ENCODE measurements at places on chromosomes 2 and 18.
A peak's percentile ranks its signal among the peaks of the same experiment; 100 is the strongest.

DNA sequence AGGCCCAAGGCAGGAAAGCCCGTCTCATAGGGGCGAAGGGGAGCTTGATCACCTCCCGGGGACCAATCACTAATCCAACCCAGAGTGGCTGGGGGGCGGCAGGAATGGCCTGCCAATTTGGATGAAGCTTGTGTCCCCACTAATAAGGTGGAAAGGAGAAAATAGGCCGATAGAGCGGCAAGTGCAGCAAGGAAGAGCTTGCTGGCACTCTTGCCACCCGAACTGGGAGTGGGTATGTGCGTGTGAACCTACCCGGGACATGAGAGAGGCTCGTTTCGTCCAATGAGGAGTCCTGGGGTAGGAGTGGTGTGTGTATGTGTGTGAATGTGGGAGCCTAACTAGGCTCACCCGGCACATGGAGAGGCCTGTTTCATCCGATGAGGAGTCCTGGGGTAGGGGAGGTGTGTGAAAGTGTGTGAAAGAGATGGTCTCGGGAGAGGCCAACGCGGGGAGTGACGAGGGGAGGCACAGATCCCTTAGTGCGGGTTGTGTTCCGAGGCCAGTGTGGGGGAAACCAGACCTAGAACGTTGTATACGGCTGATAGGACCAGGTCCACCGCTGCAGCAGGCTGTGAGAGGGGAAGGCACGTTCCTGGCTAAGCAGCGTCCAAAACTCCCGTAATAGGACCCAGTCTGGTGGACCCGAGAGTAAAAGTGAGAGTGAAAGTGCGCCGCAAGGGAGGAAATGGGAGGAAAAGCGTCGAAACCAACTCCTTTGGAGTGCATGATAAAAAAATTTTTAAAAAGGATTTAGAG, 47.1 kb upstream of the SELENOI start:
- DNase-seq: no peak

GRCh38 chr2:175889701-175890302, 112.3 kb downstream of the LNPK start:
- no peak for DNase-seq

- no peak for DNase-seq
Observed at GRCh38 chr2:55775828-55776227, 82.2 kb upstream of the PNPT1 start.

DNA sequence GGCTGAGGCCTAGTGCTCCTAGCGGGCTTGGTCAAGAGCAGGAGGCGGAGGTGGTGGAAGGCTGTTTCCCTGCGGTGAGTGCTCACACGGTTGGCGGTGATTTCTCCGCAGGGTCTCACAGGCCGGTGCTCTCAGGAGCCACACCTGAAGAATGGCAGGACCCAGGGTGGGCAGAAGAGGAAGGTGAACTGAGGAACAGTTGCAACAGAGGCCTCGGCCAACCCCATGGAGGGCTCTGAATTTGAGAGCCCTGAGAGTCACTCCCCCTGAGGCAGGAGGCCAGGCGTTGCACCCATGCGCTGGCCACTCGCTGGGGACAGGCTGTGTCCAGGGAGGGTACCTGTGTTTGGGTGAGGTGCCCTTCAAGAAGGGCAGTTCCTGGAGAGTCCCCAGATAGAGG, 35.3 kb upstream of the ZNF516 start:
- DNase-seq: no peak

- DNase-seq: no peak
Observed at GRCh38 chr2:65530547-65531320, 98.3 kb upstream of the SPRED2 start.

GRCh38 chr2:169909376-169909775, 82.1 kb downstream of the UBR3 start:
- DNase-seq: no peak

DNA sequence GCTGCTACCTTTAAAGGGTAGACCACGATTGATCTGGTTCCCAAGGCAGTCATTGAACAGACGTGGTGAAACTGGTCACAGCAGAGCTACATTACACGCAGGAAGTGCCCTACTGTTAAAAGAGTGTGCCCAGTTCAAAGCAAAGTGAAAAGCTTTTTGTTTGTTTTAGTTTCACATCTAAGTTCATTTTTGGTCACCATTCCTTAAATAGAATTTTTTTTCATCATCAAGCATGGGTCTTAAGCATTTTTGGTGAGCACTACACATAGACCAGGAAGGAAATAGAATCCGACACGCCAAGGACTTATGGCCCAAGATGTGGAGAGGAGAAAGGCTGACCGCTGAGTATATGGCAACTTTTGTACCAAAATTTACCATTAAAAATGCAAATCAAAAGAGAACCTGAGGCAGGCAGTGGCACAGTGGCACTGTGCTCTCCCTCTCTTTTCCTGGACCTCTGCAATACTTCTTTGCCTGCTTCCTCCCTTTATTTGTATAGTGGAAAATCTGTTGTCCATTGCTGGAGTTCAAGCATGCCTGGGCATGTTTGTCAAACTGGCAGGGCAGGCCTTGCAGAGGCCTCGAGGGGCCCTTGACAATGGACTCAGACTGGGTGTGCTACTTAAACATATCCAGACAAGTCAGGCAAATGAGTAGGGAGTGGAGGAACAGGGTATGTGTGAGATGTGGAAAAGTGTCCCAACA, 42.6 kb upstream of the HNRNPA3 start:
- DNase-seq: no peak

DNA sequence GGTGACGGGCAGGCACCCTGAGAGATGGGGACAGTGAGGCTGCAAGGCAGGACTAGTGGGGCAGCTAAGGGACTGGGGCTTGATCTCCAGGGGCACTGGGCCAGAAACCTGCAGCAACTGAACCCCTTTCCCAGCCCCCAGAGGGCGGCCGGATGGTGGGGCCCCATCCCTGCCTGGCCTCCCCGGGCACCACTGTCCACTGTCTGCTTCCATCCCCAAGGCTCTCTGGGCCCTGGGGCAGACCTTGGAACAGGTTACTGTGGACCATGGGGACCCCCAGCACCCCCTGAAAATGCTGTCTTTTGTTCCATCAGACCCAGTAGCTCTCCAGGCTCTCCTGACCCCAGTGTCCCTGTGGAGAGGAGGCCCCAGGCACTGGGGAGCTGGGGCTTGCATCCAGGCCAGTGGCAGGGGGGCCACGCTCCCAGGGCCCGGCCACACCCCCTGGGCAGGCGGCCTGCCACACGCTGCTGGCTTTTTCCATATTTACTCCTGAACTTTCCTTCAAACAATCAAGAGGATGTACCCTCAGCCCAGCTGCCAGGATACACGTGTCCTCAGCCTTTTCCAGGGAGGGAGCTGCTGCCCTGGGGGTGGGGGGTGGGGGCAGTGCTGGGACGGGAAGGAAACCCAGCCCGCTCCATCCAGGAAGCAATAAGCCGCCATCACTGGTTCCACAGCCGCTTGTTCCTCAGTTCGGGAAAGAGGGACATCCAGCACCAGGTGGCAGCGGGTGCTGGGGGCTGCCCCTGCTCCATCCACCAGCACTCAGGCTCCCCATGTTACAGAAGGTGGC, 102.3 kb upstream of the ODC1 start:
- no peak for DNase-seq

DNA sequence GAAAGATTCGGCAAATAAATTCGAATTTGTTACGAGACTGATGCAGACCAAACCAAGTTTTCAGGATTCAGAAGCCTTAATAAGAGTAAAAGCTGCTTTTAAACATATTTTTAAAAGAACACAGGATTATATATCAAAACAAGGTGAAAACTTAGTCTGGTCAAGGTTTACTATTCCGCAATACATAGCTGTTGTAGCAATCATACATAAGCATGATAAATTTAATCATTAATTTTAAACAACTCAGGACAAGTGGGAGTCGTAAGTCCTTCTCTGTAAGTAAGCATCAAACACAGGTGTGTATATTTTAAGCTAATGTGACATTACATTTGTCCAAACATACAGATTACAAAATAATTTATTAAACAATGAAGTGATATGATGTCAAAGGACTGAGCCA, 57.7 kb downstream of the PUM2 start:
- no peak for DNase-seq

GRCh38 chr2:151843691-151844061, 15.5 kb upstream of the ARL5A start:
- DNase-seq: no peak

- DNase-seq: no peak
Observed at GRCh38 chr2:175792881-175793280, 209.2 kb downstream of the LNPK start.

DNA sequence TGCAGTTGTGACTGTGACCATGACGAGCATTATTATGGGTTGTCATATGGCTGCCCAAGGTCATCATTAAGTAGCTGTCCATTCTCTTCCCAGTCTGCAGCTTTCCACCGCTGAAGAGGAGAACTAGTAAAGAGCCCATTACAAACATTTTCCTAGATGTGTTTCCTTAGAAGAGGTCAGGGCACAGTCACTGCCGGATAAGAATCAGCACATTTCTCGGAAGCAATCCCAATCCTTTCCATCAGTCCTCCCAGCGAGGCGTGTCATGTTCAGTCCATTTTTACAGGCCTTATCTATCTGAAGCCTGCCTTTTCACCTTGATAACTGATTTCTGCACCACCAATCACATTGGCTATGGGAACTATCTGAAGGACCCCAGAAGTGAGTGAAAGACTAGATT, 319.9 kb upstream of the SLC14A2 start:
- no peak for DNase-seq

DNA sequence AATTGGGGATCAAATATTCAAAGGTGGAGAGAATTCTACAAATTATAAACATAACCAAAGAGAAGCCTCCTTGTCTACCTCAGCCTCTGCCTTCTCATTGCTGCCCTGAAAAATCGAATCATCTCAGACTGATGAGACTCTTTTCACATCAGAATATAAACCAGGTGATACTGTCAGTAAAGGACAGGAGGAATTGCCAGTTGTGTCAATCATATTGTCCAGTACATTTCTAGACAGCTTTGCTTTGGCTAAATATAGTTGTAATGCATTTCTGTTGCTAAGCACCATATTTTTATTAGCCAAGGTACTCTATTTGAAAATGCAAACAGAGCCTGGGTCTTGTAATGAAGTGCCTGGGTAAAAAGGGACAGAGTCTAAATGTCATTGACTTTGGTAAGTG, 92.6 kb upstream of the TLK1 start:
- no peak for DNase-seq

GRCh38 chr2:3777966-3778365, 74.6 kb downstream of the DCDC2C start:
- peak; percentile 26 for DNase-seq

DNA sequence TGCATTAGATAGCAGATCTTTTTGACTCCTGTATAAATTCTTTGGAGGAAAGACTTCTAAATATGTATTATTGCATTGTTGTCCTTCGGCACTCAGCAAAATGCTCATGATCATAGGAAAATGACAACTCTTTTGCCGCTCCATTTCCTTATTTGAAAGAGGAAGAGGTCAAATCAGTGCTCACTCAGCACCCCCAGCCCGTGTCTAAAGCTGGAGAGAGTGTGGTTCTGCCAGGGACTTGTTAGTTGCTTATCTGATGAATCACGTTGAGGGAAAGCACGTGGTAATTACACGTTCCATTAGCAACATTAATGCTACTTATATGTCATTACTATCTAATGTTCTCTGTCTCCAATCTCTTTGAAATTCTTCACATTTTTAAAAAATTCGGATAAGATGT, 46.0 kb upstream of the MBP start:
- no peak for DNase-seq

- DNase-seq: no peak
Observed at GRCh38 chr2:45612285-45612684, 1.2 kb upstream of the SRBD1 start.

DNA sequence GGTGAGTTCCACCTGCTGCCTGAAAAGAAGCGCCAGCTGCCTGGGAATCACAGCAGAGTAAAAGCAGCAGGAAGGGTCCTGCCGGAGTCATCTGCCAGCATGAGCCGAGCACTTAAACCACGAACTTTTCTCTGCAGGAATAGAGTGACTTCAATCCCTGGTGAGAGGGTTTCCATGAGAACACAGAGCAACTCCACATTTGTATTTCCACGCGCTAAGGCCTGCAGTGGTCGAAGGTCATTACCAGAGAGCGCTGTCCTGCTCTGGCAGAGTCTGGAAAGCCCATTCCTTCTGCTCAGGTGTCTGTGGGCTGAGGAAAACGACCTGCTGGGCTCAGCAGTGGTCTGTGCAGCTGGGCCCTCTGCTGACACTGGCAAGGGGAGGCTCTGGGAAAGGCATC, 6.7 kb downstream of the PASK start:
- DNase-seq: no peak

- no peak for DNase-seq
Observed at GRCh38 chr2:146366276-146366675, 1478.6 kb upstream of the ACVR2A start.

DNA sequence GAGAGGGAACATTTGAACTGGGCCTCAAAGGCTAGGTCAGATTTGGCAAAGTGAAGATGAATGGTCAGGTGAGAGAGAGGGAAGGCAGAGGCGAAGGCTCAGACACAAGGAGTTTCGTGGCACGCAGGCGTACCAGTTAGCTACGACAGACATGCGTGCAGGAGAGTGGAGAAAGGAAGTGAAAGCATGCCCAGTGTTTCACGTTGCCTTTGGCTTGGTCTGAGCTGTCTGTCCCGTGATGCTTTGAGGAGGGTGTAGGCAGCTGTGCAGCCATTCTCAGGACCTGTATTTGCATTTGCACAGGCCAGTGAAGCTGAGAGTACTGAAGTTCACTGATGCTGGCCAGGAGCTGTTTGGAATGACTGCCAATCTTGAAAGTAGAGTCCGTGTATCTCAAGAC, 69.5 kb downstream of the HNRNPLL start:
- DNase-seq: no peak

DNA sequence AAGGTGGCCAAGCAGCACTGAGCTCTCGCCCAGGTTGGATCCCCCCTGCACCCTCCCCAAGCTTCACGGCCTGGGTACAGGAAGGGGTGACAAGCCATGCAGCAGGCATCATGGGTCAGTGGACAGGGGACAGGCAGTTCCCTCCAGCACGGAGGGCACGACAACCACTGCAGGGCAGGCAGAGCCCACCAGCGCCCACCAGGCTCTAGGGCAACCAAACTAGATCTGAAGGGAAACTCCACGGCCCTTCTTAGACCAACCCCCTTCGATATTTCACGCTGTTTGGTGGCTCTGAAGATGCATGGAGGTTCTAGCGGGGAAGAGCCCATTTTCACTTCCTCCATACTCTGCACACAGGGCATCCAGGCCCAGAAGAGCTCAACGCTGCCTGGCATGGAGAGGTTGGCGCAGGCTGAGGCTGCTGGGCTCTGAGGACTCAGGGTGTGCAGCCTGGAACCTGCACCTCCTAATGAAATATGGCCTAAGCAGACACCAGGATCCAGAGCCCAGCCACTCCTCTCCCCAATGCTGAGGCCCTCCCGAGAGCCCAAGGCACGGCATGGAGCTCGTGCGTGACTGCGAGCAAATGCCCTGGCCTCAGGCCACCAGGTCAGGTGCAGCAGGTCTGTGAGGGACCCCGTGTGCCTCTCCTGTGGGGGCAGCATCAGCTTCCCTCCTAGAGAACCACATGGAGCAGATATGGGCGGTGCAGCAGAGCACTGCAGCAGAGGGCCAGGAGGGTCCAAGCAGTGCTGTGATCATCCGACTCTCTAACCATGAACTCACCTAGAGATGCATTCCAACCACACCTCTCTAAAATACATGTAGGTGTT, 8.7 kb upstream of the MTERF4 start:
- DNase-seq: no peak

- no peak for DNase-seq
Observed at GRCh38 chr2:85078536-85078935, 54.7 kb upstream of the TCF7L1 start.

GRCh38 chr18:6199777-6200176, 214.9 kb downstream of the L3MBTL4 start:
- no peak for DNase-seq

- no peak for DNase-seq
Observed at GRCh38 chr2:126945118-126945517, 46.4 kb downstream of the TEX51 start.

GRCh38 chr2:233061591-233062450, 1.7 kb downstream of the INPP5D start:
- peak; percentile 77 for DNase-seq

- DNase-seq: no peak
Observed at GRCh38 chr18:58020567-58021107, 23.4 kb upstream of the NEDD4L start.

Data from natural killer cell treated with Interleukin-12 subunit alpha and Interleukin-12 subunit beta and Interleukin-15 and Interleukin-18, amount 100 ng/mL, for 72 hours (primary cell).